ENCODE measurements at places on chromosomes 5 and 9.

DNA sequence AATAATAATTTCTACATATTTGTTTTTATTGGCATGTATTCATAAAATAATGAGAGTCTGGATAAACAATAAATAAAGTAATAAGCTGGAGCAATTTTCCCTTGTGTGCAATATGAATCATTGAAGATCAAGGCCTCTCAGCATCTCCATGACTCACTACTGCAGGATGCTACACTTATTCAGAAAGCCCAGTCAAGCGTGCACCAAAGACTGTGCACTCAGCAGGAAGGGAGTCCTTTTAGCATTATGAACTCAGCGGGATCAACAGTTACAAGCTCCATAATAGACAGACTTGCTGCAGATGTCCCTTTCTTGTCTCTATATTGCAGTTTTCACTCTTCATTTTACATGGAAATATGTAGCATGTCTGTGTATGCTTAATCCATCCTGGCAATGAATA lies 485.3 kb downstream of the CDH9 start:
- no peak for DNase-seq

DNA sequence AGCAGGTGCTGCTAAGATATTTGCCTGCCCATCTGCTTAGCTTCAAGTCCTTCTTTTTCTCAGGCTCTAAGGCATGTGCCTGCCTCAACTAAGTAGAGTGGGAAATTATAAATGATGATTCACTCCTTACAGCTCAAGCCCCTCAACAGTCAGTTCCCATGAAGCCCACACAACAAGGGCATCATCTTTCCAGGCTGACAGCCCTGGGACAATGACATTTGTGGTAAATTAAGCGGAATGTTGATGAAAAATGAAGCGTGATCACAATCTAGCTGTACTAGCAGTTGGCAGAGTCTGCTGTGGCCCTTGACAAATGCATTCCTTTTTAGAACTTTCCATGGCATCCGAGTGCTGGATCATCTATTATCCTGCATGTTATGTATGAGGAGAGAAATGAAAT lies 548.6 kb downstream of the KIF4B start:
- DNase-seq = no peak

- no peak for DNase-seq
Measured at GRCh38 chr5:149666212-149666852, 63.8 kb upstream of the PPARGC1B start.

DNA sequence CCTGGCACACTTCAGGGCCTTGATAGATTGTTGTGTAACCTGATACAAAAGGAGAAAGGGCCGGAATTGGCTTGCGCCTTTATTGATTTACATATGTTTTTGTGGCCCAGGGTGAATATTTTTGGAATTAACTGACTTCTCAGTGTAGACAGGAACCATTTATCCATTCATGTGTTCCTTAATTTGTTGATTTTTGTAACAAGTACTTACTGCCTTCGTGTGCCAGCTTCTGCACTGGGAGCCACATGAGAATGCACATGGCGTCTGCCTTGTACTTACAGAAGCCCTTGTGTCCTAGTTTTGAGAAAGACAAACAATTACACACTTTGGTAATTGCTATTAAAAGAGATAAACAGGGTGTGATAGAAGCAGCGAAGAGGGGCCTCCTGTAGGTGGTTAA lies 26.4 kb downstream of the EHMT1 start:
- no peak for DNase-seq

- no peak for DNase-seq
Measured at GRCh38 chr9:98472216-98472615, 216.8 kb upstream of the TBC1D2 start.

- DNase-seq = no peak
Measured at GRCh38 chr5:108238936-108239887, 142.7 kb downstream of the FBXL17 start.

DNA sequence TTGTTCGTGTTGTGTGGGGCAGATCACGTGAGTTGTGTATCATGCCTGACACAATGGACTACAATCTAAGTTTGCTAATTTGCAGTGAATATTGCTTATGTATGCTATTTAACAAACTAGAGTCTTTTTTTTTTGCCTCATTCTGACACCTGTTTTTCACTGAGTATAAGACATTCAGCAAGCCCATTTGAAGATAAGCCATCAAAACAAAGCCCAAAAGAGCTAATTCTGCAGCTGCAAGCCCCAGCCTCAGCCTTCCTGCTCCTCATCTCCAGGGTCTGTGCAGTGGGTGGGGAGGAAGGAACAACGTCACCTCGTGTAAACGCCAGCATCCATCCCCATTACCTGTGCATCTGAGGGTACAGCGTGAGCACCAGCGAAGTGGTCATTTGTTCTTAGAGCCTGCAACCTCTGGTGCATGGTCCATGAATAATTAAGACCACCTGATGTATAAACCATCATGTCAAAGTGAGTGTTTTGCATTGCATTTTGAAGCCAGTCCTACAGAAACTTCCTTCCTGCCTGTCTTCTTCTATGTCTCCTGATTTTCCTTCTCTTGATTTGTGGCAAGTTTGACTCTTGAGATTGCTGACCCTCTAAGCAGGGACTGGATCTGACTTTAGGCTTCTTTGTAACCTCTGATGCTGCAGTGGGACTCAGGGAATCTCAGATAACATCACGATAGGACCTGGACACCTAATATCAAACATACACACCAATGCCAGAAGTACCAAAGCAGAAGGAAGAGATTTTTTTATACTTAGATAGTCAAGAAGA lies 73.2 kb downstream of the FGF1 start:
- no peak for DNase-seq

- DNase-seq = no peak
Measured at GRCh38 chr5:84378961-84379360, 5.7 kb downstream of the EDIL3 start.

DNA sequence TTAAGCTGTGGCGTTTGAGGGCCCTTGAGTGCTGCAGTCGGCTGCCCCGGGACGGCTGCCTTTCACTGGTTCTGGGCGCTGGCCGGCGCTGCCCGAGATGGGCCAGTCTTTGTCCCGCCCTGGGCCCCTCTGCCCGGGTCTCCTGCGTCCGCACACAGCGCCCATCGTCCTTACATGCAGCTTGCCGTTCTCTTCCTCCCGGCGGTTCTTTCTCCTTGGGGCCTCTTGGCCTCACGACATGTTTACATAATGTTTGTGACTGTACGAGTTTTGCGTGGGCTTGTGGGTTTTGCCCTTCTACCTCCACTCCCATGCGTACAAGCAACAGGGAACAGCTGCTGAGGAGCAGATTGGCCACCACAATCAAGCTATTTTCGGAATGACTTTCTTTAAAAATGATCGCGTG lies 618 bp downstream of the TNPO1 start:
- DNase-seq = peak; percentile 33

- no peak for DNase-seq
Measured at GRCh38 chr5:109329333-109330237, 80.2 kb downstream of the PJA2 start.

DNA sequence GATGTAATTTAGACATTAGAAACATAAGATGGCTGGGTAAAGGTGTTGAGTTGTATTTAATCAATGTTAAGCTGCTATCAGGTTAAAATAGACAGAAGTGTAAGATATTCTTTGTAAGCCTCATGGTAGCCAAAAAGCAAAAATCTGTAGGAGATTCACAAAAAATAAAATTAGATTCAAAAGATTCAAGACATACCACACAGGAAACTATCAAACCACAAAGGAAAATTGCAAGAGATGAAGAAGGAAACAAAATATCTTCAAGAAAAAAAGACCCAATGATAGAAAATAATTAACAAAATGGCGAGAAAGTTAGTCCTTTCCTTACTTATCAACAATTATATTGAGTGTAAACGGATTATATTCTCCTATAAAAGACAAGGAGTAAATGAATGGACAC lies 15.3 kb downstream of the XRCC4 start:
- no peak for DNase-seq

DNA sequence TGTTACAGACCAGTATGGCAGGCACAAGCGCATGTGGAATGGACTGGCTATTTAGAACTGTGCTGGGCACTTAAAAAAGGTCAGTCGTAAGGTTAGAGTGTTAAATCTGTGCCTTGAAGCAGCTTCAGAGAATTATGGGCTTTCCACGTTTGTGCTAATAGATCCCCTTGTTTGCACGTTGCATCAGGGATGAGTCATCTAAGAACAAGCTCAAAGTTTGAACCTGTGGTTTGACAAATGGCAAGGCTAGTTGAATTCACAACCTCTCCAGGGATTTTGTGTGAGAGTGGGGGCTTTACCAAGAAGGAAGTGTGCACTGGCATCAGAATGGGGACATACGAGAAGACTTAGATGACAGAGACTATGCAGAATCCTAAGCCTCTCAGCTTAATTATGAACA lies 249.6 kb downstream of the IRX1 start:
- no peak for DNase-seq

DNA sequence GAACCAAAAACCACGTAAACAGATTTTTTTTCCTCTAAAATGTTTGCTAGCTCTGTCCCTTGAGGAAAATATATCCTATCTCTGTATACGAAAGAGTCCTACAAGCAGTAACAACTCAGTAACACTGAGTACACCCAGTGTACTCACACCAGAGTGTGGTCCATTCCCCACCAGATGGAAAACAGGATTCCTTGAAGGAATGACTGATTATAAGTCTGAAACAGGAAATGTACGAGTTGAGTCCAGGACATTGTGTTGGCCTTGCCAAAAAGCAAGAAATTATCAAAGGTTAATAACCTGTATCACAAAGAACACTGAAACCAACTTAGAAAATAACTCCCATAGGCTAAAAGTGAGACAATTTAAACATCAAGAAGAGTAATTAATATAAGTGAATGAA lies 20.4 kb downstream of the GOLPH3 start:
- DNase-seq = no peak

DNA sequence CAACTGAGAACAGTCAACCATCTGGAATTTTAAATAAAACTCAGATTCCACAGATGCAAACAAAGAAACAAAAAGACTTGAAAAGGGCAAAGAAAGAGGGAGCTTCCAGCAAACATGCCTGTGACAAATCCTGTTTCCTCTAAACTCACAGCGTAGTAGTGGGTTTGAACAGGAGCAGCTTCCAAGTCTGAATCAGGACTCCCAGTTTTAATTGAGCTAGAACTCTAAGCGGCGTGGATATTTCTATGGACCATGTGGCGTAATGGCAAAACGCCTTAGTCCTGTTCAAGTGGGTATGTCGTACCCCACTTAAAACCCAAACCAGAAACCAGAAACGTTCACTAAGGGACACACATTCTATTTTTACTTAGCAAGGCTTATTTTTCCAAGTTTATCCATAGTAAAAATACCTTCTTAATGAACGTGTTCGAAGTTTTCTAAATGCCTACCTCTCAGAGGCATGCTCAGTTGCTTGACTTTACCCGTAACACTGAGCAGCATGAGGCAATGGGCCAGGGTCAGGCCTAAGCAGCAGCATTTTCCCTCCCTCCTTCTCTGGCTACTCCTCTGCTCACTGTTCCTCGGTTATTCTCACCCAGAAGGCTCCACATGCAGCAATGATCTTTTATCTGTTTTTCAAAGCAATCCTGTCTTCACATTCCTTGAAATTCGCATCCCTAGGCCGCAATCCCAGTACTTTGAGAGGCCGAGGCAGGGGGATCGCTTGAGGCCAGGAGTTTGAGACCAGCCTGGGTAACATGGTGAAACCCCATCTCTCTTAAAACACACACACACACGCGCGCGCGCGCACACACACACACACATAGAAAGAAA lies 77.9 kb downstream of the FNBP1 start:
- no peak for DNase-seq

GRCh38 chr5:38101897-38102296 lies 156.5 kb upstream of the EGFLAM start:
- DNase-seq = no peak

GRCh38 chr9:12702160-12702758 lies 9.1 kb downstream of the TYRP1 start:
- no peak for DNase-seq

DNA sequence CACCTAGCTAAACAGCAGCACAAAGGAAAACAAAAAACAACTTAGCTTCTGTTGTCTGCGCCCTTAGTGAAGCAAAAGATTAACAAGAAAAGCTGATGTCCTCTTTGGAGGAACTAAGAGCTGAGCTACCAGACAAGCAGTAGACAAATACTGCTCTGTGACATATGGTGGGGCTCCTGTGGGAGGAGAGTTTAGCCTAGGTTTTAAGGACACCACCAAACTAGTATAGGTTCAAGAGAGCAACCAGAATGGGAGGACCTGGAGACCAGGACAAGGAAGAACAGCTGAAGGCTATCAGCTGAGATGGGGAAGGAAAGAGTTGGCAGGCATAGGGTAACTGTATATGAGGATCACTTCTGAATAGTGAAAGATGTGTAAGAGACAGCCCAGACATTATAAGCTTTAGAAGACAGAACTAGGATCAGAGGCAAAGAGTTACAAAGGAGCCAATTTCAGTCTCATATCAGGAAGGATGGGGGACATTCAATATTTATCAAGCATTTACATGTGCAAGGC lies 27.2 kb downstream of the FBXW2 start:
- DNase-seq = no peak

GRCh38 chr9:105376893-105377292 lies 70.9 kb upstream of the FSD1L start:
- no peak for DNase-seq

All from CD4-positive, alpha-beta T cell treated with Interleukin-10 for 1 hour (primary cell).